ENCODE measurements at places on chromosomes 4 and X. TPM values are rescaled to one million over a fixed set of nuclear protein-coding genes. Genes with fewer than 3 reads are reported as not detected.
A peak's percentile ranks its signal among the peaks of the same experiment; 100 is the strongest.

DNA sequence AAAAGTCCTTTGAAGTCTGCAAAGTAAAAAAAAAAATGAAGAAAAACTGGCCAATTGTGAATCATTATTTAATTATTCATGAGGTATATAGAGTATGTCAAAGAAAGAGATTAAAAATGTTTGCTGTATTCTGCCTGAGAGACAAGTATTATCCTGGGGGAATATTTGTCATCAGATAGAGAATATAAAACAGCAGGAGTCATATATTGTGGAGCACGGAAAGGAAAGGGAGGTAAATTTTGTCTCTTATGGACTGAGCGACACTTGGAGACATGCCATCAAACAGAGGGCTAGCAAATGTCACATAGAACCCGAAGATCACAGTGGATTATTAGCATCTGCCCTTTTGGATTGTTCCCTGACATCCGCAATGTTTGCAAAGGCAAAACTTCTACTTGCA lies 39.2 kb upstream of the FAT1 start:
- H3K27ac ChIP-seq, result no peak overlapping the region
- H3K36me3 ChIP-seq, result no peaks in the 10 kb centered on the region
- DNase-seq, result no peak
- peaks cover 4% of the 10 kb centered on the region for H3K4me1 ChIP-seq
- no peak overlapping the region for H3K4me3 ChIP-seq

DNA sequence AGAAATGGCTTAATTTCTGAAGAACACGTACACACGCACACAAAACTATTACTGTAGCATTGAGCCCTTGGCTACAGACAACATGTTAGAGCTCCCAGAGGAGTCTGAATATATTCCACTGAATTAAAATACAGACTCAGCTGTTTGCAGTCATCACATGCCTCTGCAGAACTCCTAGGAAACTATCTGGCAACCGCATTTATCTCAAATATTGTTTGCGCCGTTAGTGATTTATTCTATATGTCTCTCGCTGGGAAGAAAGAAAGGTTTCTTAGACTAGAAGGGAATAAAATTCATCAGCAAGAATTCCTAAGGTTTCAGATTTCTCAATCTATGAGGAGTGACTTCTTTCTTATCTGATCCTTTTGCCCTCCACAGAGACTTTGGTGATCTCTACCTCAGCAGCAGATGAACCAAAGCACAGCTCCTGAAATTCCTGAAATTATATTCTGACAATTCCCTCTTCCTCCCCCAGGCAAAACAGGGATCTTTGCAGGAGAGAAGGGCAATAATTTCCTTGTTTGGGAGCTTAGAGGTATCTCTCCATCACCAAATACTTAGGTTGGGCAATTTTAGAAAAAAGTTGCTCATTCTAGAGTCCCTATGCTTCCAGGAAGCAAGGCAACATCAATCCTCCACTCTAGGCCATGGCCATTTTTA lies 199.2 kb downstream of the APBB2 start:
- H3K27me3 ChIP-seq, result no peaks in the 10 kb centered on the region
- no peaks in the 10 kb centered on the region for H3K36me3 ChIP-seq
- peaks cover 4% of the 10 kb centered on the region for H3K4me1 ChIP-seq
- no peak overlapping the region for H3K27ac ChIP-seq
- no peak for DNase-seq

GRCh38 chr4:123787512-123788080 lies 391.0 kb downstream of the SPRY1 start:
- H3K4me1 ChIP-seq, result peaks cover 8% of the 10 kb centered on the region
- no peaks in the 10 kb centered on the region for H3K36me3 ChIP-seq
- peak overlapping the region; percentile 77 for H3K27ac ChIP-seq

DNA sequence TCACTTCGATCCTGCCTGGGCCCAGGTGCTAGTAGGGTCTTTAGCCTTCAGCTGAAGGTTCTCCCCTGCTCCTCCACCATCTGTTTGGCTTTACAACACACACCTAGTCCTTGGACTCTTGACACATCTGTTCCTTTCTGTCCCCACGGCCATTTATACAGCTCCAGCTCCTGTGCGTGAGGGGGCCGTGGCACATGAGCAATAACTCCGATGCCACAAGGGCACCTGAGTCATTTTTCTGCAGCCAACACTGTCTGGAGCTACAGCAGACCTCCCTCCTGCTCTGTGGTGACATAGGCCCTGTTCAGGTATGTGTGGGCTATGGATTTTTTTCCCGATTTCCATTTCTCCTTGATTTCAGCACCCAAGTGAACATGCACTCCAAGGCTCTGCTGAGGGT lies 44.7 kb upstream of the BCOR start:
- DNase-seq, result no peak
- H3K4me1 ChIP-seq, result peaks cover 31% of the 10 kb centered on the region
- no peaks in the 10 kb centered on the region for H3K36me3 ChIP-seq
- no peak overlapping the region for H3K4me3 ChIP-seq

CAPN6 gene
- total RNA-seq, result 0.48 TPM

GRCh38 chrX:22135994-22136684 lies 104.0 kb downstream of the PHEX start:
- no peak overlapping the region for H3K4me3 ChIP-seq
- no peaks in the 10 kb centered on the region for H3K27me3 ChIP-seq
- H3K27ac ChIP-seq, result peak overlapping the region; percentile 59
- no peaks in the 10 kb centered on the region for H3K36me3 ChIP-seq
- H3K4me1 ChIP-seq, result peaks cover 11% of the 10 kb centered on the region
- no peak for DNase-seq

USP51 gene
- total RNA-seq, result 0.11 TPM

ATP6AP1 gene
- 56.2 TPM for total RNA-seq
